CD4-positive, alpha-beta T cell treated with Interleukin-17A for 1 hour (primary cell): ENCODE measurements at places on chromosomes 3 and 15.

GRCh38 chr3:98808071-98808470, 44.9 kb downstream of the ST3GAL6 start:
- no peak for DNase-seq

DNA sequence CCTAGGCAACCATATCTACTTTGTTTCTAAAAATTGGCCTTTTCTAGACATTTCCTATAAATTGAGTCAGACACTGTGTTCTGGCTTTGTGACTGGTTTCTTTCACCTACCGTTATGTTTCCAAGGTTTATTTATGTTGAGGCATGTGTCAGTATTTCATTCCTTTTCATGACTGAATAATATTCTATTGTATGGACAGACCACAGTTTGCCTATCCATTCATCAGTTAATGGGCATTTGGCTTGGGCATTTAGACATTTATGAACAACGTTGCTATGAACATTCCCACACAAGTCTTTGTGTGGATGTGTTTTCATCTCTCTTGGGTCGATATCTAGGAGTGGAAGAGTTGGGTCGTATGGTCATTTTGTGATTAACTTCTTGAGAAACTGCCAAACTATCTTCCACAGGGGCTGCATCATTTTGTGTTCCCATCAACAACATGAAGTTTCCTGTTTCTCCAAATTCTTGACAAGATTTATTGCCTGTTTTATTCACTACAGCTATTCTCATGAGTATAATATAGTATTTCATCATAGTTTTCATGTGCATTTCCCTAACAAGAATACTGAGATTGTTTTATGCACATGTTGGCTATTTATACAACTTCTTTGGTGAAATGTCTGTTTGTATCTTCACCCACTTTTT, 3.5 kb upstream of the EFCC1 start:
- DNase-seq: no peak

DNA sequence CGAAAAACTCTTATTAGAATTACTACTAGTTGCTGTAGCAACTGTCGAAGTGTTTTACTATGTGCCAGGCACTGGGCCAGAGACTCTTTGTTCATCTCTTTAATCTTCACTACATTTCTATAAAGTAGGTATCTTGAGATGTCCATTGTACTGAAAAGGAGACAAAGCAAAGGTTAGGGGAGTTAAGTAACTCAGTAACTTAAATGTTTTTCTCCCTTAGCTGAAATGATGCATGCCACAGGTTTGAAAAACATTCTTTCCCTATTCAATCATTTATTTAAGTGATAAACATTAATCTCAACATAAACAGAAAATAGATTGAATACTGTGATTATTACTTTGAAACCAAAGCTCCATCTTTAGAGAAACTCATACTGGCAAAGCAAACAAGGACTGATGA, 776.2 kb downstream of the FHIT start:
- DNase-seq: no peak

- DNase-seq: no peak
These were observed 5.3 kb upstream of the HDAC11 start for GRCh38 chr3:13474776-13475303.

DNA sequence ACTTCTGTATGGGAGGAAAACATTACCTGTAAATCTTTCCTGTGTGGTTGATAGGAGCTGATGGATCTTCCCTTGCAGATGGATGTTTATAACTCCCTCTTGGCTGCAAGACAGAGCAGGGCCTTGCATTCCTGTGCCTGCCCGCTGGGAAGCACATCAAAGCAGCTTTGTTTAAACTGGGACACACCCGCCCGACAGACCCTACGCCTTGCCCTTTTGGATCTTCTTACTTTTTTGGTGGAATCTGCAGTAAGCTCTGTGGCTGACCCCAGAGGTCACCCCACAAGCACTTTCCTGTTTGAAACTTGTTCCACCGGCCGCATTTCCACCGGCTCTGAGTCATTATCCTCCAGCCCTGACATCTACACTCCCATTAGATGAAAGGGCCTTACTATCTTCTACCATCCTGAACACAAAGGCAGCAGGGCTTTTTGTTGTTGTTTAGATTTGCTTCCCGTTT, 244.1 kb upstream of the STT3B start:
- peak; percentile 7 for DNase-seq

- no peak for DNase-seq
These were observed 5.9 kb downstream of the MEX3B start for GRCh38 chr15:82039871-82040270.

- no peak for DNase-seq
These were observed 17.2 kb downstream of the MKRN2 start for GRCh38 chr3:12574131-12574530.

DNA sequence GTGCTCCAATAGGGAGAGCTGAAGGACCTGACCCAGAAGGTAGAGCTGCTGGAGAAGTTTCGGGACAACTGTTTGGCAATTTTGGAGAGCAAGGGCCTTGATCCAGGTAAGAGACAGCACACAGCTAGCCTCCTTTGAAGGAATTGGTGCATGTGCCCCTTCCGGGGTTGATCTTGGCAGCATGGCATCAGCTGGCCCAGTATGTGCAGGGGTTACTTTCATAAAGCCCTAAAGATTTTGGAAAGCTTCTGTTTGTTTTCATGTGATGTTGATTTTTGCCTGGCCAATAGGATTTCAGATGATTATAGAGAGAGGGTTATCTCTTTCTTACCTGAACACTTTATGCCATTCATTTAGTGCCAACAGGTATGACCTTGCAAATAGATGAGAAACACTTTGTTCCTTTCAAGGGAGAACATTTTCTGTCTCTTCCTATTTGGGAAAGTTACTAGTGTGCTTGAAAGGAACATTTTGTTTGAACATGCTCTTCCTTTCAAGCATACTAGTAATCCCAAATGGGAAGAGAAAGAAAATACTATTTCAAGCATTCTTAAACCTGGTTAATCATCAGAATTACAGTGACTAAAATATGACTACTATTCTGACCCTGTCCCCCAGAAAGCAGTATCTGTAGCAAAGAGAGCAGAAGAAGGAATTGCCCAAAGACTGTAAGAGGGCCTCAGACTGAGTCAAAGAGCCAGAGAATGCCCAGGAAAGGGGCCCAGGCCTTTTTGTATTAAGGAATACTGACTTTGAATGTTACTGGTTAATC, 7.5 kb downstream of the KNSTRN start:
- no peak for DNase-seq

GRCh38 chr15:69562116-69562515, 109.5 kb downstream of the RPLP1 start:
- no peak for DNase-seq

DNA sequence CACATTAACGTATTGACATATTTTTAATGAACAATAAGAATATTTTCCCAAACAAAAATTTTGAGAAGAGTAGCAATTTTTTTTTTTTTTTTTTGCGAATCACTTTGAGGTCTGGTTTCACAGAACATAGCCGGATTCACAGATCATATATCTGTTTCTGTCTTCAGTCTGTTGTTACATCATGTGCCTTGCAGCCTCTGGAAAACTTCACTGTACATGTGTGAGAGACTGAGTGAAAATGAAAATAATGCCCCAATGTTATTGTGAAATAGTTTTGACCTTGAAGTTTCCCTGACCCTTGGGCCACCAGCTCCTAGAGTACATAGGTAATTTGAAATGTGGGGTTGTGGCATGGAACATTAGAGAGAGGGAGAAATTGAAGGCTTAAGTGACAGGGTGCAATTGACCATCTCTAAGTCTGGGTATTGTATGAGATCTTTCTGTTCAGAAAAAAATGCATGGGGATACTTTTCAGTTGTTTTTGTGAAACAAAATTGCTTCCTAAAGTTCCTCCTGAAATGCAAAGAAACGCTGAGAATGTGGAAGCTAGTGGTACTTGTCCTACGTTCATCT, 14.0 kb downstream of the ITPR1 start:
- no peak for DNase-seq

DNA sequence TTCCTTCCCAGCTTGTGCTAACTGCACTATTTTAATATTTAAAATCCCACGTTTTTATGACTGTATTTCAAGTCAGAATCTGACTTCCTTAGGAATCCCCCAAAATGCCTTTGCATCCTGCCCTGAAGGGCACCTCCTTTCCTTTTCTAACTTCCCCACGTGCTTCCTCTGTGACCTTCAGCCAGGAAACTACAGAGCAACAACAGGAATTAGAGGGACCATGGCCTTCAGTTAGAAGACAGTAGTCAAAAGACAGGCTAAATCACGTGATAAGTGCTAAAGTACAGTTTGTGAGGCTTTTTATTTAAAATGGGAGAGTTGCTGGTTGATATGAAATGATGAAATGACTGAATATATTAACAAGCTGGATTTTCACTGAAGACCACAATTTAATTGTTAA, 11.8 kb upstream of the ABHD10 start:
- DNase-seq: no peak

- no peak for DNase-seq
These were observed 124.2 kb downstream of the EEFSEC start for GRCh38 chr3:128277378-128278069.
